Fibroblast of the conjunctiva (primary cell): ENCODE measurements at places on chromosomes 6 and 20.

GRCh38 chr6:76790045-76790796, 673.1 kb downstream of the HTR1B start:
- DNase-seq, result no peak

- DNase-seq, result no peak
Measured at GRCh38 chr20:57161478-57162361, 104.7 kb downstream of the BMP7 start.

- DNase-seq, result no peak
Measured at GRCh38 chr6:161395716-161396231, 121.9 kb upstream of the AGPAT4 start.

DNA sequence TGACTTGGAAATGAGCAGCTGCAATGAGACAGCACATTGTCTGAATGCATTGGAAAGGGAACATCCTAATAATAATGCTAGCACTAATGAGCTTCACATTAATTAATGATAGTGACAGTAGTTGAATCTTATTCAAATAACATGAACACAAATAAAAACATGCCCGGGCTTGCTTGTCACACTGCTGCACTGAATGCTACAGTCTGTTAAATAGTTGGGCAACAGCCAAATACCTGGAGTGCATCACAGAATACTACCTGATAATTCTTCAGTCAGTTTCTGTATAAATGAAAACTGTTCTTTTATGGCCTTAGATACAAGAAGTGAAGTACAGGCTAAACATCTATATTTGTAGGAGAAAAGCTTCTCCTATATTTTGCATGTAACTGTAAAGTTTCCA, 458.7 kb downstream of the RNF144B start:
- DNase-seq, result no peak

DNA sequence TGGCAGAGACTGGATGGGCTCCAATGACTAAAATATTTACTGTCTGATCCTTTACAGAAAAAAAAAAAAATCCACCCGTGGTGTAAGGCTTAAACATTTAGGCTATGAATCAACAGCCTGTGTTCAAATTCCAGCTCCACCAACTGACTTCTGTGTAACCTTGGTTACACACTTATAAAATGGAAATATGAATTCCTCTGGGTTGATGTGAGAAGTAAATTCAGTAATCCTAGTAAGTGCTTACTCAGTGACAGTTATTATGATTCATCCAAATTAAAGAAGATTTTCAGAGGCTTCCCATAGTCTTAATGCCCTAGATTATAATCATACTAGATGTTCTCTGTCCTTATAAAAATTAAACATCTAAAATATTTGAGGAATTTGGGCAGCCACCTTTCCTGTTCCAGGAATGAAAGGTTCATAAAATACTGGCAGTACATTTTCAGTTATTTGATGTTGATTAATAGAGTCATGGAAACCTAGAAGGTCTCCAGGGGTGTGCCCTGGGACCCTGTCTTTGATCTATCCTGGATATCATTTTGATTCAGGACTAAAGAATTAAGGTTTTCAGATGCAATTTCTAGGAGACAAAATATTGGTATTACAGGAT, 180.3 kb upstream of the ZNF217 start:
- DNase-seq, result peak; percentile 92

- no peak for DNase-seq
Measured at GRCh38 chr6:18883851-18884250, 496.7 kb downstream of the RNF144B start.

DNA sequence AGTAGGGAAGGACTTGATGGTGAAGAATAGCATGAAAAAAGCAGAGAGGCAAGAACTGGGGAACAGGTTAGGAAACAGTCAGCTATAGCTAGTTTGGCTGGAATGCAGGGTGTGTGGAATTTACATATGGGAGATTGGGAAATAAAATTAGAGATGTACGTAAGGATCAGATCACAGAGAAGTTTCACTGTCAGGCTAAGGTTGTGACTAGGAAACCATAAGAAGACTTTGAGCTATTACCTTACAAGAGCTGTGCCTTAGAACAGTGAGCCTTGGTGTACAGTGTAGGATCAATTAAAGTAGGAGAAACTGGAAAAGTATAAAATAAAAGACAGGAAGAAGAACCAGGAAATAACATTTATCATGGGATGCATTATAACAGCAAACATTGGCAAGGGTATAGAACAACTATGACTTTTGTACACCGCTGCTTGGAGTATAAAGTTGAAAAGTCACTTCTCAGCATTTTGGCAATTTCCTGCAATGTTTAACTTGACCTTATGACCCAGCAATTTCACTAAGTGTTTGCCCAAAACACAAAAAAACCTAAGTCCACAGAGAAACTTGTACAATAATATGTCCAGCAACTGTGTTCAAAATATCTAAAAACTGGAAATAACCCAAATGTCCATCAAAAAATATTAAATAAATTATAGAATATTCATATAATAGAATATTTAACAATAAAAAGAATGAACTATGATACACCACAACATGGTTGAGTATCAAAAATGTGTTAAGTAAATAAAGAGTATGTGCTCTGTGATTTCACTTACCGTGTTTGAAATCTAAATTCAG, 31.2 kb upstream of the SPTLC3 start:
- DNase-seq, result no peak

DNA sequence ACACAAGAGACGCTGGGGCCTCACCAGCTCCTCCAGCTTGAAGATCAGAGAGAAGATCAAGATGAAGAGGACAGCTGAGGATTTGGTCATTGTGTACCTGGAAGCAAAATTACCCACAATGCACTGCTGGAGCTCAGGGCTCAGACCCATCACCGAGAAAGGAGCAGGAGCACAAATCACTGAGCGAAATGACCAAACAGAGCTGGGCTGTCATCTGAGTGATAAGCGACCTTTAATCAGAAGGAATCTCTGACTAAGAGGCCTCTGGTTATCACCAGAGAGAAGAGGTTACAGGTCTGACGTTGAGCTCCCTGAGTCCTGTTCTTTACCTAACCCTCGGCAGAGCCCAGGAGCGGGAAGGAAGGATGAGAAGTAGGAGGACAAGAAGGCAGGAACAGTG, 47.5 kb upstream of the CDH22 start:
- no peak for DNase-seq

- no peak for DNase-seq
Measured at GRCh38 chr20:61762886-61763739, 302.6 kb downstream of the TAF4 start.

GRCh38 chr6:106270414-106270813, 55.1 kb downstream of the ATG5 start:
- DNase-seq, result no peak

- no peak for DNase-seq
Measured at GRCh38 chr6:50549026-50549425, 164.3 kb upstream of the TFAP2D start.

- DNase-seq, result peak; percentile 17
Measured at GRCh38 chr6:107491138-107491609, 1.3 kb downstream of the SOBP start.

- no peak for DNase-seq
Measured at GRCh38 chr6:142940487-142940886, 4.5 kb downstream of the HIVEP2 start.

GRCh38 chr6:80165143-80165542, 58.7 kb downstream of the BCKDHB start:
- DNase-seq, result no peak

- no peak for DNase-seq
Measured at GRCh38 chr20:45377269-45377668, 856 bp downstream of the TP53TG5 start.

GRCh38 chr6:52640170-52640569, 30.7 kb upstream of the TMEM14A start:
- no peak for DNase-seq

DNA sequence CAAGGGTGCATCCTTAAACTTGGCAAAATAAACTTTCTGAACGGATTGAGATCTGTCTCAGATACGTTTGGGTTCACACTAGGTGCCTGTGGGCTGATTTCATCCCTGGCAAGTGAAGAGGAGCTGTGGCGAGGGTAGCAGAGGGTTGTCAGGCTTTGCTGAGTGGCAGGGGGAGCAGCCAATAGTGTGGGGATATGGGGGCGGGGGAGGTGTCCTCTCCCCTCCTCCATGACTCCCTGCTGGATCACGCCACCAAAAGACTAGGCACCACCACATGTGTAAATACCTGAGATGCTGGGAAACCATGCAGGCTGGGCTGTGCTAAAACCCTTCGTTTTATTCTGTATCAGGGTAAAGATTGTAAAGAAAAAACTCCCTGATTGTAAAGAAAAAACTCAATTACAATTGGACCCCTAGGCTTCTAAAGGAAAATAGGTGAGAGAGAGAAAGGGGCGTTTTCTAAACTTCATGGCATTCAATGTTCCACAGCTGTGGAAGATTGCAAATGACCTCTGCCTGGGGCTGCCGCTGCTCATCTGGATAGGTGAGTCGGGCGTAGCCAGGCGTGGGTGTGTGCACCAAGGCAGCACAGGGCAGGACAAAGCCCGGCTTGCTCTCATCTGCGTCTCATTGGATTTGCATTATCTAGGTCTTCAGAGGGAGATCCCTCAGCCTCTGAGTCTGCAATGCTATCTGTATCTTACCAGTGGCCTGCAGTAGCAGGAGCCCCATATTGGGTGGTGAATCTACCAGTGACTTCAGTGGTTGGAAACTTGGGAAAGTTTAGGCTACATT, 26.9 kb upstream of the ADTRP start:
- no peak for DNase-seq

DNA sequence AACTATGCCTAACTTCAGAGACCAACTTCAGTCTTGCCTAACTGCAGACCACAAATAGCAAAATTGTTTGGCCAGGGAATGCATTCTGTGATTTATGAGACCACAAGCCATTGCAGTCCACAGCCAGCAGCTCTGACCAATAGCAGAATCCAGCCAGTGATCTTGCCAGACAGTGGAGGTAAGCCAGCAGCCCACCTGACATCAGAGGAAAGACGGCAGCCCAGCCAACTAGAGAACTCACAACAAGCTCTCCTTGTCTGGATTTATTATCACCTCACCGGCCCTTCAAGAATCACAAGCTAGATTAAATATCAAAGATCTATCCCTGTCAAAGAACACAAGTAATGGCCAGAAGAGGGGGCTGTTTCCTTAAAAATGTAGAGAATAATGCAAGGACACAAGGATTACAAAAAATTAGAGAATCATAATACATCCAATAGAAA, 66.5 kb upstream of the SLC35F1 start:
- DNase-seq, result no peak

- peak; percentile 40 for DNase-seq
Measured at GRCh38 chr20:58433759-58434158, 44.7 kb downstream of the VAPB start.

DNA sequence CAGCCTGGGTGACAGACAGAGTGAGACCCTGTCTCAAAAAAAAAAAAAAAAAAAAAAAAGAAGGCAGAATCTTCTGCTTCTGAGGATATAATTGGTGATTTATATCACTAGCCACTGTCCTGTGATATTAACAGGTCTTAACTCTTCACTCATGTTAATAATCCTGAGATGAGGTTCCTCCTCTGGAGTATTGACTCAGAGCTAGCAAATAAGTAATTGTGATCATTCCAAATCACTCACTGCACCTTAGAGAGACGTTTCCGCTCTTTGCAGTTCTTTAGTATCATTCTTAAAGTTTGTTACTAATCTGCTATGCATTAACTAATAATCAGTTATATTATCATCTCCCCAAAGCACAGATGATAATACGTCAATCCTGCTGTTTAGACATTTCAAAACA, 41.6 kb upstream of the NOX3 start:
- no peak for DNase-seq

- no peak for DNase-seq
Measured at GRCh38 chr6:45513213-45513618, 135.5 kb upstream of the SUPT3H start.

- no peak for DNase-seq
Measured at GRCh38 chr6:105263685-105264610, 84.1 kb upstream of the POPDC3 start.

DNA sequence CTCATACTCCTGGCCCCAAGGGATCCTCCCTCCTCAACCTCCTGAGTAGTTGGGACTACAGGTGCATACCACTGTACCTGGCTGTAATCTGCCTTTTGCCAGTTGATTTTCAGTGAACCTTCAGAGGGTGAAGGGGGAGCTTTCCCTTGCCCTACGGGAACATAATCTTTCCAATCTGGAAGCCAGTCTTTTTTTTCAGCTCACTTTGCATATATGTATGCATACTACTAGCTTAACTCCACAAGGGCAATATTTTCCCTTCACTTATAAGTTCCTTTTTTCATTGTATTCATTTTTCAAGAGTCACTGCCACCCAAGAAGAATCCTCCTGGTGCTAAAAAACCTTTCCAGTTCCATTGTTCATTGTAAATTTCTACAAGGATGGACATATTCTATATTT, 53.4 kb upstream of the GCM1 start:
- no peak for DNase-seq
